Stimulated activated CD8-positive, alpha-beta memory T cell treated with anti-CD3 and anti-CD28 coated beads, Interleukin-2, amount 100 ng/mL, for 1 hour (primary cell): ENCODE measurements at places on chromosomes 7 and 10.

GRCh38 chr10:131691481-131692090, 209.2 kb upstream of the PPP2R2D start:
- no peak for DNase-seq

DNA sequence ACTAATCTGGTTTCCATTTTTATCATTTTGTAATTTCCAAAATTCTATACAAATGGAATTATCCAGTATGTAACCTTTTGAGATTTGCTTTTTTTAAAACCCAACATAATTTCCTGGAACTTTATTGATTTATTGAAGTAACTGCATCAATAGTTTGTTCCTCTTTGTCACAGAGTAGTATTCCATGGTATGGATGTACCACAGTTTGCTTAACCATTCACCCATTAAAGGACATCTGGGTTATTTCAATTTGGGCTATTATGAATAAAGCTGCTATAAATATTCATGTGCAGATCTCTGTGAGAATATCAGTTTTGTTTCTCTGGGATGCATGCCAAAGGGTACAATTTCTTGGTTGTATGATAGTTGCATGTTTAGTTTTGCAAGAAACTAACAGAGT, 2.9 kb downstream of the GPNMB start:
- no peak for DNase-seq

GRCh38 chr7:27607210-27607606, 55.5 kb downstream of the HIBADH start:
- no peak for DNase-seq

GRCh38 chr10:50941629-50942028, 56.2 kb upstream of the A1CF start:
- DNase-seq: no peak

DNA sequence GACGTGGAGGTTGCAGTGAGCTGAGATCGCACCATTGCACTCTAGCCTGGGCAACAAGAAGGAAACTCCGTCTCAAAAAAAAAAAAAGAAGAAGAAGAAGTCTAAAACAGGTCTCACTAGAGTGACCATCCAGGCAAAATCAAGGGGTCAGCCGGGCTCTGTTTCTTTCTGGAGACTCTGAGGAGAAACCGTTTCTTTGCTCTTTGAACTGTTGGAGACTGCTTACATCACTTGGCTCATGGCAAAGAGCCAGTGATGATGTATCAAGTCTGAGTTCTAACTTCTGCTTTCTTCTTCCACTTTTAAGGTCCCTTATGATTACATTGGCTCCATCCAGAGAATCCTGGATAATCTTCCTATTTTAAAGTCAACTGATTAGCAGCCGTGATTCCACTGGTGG, 306.8 kb downstream of the WDR11 start:
- no peak for DNase-seq

- DNase-seq: no peak
These were observed 93.8 kb downstream of the PRTFDC1 start for GRCh38 chr10:24858288-24859270.

GRCh38 chr7:16129431-16130110, 291.8 kb downstream of the CRPPA start:
- DNase-seq: no peak

DNA sequence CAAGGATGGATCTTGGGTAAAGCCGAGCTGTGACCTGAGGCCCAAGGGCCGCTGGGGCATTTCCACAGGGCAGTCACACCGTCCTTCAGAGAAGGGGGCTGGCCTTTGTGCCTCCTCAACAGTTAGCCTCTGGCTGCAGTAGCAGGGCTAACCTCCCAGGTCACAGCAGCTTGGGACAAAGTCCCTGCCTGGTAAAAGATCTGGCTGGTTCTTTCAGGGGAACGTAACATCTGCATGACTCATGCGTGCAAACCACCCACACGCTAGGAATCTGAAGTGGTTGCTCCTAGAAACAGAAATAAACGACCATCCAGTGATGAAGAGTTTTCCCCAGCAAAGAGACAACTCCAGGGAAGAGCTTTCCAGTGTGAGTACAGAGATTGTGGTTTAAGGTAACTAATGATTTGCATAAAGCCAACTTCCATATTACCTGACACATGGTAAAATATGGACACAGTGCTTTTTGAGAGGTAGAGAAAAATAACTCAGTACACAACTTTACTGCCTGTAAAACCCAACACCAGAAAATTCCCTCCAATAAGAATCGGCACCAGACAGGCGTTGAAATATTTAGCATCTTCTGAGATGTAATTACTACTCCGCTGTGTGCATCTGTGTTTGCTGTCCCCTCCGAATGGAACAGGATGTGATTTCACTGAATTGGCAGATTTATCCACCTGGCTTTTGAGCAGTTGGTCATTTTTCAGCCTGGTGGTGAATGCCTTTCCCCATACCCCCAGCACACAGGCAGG, 84.9 kb upstream of the ADRB1 start:
- no peak for DNase-seq

DNA sequence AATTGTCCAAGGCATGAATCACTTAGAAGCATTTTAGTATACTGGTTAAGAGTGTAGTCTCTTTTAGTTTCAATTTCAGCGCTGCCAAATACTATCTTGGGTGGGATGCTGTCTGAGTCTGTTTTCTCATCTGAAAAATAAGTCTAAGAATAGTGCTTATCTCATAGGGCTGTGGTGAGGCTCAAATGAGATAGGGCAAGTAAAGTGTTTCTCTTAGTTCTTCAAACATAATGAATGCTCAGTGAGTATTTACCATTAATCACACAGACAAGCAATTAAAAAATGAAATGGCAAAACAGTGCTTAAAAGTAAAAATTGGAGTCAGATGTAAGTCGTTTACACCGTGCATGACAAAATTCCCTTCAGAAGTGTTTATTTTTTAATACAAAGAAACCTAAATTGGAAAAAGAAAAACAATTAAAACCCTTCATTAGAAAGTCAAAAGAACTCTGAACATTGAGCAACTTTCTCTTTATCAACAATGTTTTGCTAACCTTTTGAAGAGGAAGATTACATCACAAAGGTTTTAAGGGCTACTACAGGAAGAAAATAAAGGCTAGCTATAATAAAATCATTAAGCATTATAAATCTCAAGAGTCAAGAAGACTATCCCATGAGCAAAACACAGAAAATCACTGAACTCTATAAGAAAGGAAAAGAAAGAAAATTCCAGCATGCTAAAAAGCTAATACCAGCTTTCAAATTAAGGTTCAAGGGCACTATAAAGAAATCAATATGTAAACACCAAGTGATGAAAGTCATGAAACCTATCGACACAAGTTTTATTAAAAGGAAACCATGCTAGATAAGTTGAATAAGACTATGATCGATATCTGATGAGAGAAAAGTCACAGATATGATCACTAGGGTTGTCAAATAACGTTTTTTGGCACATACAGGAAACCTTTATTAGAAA, 45.6 kb upstream of the C1GALT1 start:
- no peak for DNase-seq

GRCh38 chr10:75763652-75764051, 332.2 kb downstream of the LRMDA start:
- no peak for DNase-seq

DNA sequence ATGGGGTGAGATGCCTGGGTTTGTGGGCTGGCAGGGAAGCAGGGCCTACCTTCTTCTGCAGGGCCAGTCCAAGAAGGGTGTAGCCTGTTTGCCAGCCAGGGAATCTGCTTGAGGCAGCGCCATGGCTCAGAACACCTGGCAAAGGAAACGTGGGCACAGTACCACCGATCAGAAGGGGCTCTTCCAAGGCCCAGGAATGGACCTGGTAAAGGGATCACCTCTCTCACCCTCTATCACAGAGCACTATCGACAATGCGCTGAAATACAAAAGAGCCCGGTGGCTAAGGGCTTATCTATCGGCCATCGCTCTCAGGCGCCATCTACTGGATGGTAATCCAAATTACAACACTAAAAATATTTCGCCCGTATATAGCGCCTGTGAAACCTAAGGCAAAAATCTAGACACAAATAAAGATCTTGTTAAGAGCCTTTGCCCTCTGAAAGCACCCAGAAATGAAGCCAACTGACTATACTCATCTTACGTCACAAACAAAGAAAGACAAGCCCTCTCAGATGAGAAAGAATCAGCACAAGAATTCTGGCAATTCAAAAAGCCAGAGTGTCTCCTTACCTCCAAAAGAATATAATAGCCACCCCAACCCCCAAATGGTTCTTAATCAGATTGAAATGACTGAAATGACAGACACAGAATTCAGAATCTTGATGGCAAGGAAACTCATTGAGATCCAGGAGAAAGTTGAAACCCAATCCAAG, 217.8 kb upstream of the HPS1 start:
- DNase-seq: no peak

GRCh38 chr10:37643187-37643586, 214.2 kb downstream of the ZNF248 start:
- DNase-seq: no peak

DNA sequence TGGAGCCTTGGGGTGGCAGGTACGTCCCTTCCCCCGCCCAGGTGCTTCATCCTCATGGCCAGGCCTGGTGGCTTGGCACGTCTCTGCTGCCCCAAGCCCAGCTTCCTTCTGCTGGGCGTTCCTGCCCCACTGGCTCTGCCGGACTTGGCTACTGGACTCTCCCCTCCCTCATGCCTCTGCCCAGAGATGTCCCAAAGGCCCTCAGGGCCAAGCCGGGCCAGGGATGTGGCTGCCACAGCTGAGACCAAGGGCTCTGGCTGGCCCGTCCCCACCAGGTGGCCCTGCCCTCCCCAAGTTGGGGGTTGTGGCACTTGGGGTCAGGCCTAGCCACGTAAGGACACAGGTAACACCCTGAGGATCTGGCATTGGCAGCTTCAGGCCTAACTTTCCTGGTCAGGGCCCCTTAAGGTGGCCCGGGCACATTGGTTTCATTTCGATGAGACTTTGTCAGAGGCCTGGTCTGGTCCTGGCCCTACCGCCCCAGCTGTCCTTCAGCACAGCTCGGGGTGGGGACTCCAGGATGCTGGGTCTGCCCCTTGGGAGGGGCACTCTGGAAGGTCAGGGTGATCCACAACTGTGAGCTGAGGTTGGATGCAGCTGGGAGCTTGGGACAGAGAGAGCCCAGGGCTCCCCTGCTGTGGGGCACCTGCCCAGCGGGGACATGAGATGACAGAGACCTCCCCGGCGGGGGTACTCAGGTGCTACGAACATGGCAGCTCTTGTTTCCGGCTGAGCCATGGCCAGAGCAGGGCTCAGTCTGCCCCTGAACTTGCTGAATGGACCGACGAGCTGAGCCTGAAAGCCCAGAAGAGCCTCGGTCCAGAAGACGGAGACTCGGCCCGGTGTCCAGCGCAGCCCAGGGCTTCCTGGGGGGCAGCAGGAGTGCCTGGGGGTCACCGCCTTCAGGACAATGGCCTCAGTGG, 2.9 kb downstream of the BHLHA15 start:
- no peak for DNase-seq

DNA sequence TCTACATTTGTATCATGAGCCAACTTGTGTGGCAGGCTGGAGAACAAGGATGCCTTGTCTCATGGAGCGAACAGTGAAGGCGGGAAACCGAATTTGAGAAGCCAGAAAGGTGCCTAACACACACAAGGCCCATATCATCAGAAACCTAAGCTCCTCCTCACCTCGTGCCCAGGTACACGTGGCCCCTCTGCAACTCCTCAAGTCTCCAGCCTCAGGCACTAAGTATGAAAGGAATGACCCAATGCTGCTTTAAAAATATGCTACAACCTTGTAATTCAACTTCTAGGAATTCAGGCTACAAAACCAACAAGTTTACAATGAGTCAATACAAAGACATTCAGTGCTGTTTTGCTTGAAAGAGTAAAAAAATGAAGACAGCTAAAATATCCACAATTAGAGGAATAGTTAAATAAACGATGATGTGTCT, 95.7 kb downstream of the CDK6 start:
- no peak for DNase-seq

- no peak for DNase-seq
These were observed 14.6 kb downstream of the SLC35B4 start for GRCh38 chr7:134302120-134302519.

DNA sequence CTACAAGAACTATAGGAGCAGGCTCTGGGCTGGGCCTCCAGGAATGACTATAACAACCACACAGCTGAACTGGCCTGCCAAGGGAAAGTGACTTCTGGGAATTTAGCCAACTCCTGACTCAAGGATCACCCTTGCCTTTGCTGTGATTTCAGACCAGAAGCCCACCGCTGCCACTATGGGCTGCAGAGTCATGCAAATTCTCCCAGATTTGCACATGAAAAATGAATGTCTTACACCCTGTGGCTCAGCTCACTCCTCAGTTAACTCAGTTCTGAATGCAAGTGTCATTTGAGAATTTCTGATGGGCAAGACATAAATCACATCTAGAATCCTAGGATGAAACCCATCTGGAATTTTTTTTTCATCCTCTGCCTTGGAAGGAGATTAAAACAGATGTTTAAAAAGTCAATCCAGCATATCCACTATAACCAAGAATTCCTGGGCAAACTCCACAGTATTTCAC, 186.5 kb upstream of the BET1 start:
- no peak for DNase-seq

- no peak for DNase-seq
These were observed 80.2 kb downstream of the PRTFDC1 start for GRCh38 chr10:24872049-24872789.

GRCh38 chr10:110664483-110665420, 20.6 kb downstream of the RBM20 start:
- no peak for DNase-seq

- no peak for DNase-seq
These were observed 490 bp upstream of the ZNF239 start for GRCh38 chr10:43574906-43575305.

GRCh38 chr10:5814110-5815107, 1.2 kb upstream of the GDI2 start:
- no peak for DNase-seq

- DNase-seq: no peak
These were observed 65.8 kb downstream of the CDK13 start for GRCh38 chr7:40015790-40016296.

GRCh38 chr10:97647556-97647955, 7.1 kb downstream of the PI4K2A start:
- no peak for DNase-seq
